A549 treated with CORT108297 at 1 μM for 4 hours (cell line): ENCODE measurements at places on chromosomes 4 and X. TPM values are rescaled to one million over a fixed set of nuclear protein-coding genes. Genes with fewer than 3 reads are reported as not detected.

Gene SPOCK3
- total RNA-seq, result 0.13 to 0.25 TPM (median 0.16 TPM) in 5 replicates

Gene PCDH18
- total RNA-seq, result not detected in 5 replicates

Gene SORCS2
- 2.8 to 5.6 TPM (median 4.2 TPM) in 5 replicates for total RNA-seq

Gene TCP11X2
- total RNA-seq, result not detected in 5 replicates

Gene HPGDS
- total RNA-seq, result not detected in 5 replicates

Gene MAD2L1
- 46.7 to 63.3 TPM (median 49.3 TPM) in 5 replicates for total RNA-seq

Gene MBNL3
- 0.01 TPM in 1 of 5 replicates, not detected in the others for total RNA-seq
